BJ (cell line): ENCODE measurements at places on chromosomes 2 and 18. TPM values are rescaled to one million over a fixed set of nuclear protein-coding genes. Genes with fewer than 3 reads are reported as not detected.

DNA sequence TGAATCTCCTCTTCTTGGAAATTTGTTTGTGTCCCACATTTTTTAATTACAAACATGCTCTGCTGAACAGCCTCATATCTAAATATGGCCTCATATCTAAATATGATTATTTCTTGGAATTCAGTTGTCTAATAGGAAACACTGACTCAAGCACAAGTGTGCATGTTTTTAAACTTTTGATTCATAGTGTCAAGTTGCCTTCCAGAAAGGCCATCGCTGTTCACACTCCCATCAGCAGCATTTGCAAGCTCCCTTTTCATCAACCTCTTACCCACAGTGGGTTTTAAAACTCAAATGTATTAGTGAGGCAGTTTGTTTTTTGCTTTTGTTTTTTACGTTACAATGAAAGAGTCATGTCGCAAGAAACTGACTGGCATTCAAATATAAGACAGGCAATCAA, 65.2 kb upstream of the SMAD2 start:
- no peak for DNase-seq

DNA sequence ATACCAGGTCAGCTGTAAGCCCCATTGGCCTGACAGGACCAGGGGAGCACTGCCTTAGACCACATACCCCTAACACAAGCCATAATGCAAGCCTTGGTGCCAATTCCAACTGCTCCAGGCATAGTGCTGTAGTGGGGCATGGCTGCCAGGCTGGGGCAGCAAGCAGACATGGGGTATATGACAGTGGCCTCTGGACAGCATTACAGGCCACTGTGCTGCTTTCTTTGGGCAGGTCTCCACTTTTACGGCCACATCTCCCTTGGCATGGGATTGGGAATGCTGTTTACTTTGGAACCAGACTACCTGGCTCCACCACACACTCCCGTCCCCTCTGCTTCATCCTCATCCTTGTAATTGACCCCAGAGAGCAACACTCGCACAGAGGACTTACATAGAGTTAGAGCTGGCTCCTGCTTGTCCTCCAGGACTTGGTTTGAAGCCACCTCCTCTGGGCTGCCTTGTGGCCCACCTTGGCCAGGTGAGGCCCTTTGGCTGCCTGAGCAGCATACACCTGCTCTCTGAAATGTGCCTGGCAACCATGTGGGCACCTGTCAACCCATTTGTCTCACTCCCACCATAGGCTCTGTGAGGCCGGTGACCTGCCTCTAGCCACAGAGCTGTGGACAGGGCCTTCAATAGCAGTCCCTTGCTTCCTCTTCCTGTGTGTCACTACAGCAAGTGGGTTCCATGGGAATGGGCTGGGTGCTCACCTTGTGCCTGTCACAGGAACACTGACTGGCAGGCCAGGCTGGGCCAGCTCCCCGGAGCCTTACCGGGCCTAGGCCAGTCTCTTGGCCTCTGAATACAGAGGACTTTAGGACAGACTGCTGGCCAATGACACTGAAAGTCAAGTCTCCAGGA, 262.6 kb upstream of the HS6ST1 start:
- no peak for DNase-seq

Gene ICOS
- not detected in 2 replicates for polyA plus RNA-seq

DNA sequence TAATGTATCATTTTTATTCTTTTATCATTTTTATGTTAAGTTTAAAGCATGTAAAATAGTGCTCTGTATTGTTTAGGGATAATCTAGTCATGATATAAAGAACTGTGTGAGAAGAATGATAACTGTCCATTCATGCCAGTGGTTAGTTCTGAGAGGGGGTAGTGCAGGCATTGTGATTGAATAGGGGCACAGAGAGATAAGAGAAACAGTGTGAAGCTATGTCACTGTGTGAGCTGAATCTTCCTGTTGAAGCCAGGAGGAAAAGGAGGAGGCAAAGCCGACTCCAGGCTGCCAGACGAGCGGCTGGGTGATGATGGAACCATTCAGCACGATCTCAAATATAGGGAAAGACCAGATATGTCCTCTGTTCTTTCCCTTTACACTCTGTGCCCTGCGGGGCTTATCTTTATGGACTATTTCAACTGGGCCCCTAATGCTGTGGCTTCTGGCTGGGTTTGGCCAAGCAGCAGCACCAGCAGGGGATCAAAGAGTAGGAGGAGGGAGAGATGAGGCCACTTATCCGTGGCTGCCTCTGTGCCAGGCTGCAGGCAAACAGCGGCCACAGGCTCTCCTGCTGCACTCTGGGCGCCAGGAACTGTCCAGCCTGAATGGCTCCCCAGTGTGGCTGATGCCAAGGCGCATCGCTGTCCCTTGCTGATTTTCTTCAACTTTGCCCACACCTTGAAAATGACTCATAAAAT, 128.0 kb downstream of the SPP2 start:
- no peak for DNase-seq

DNA sequence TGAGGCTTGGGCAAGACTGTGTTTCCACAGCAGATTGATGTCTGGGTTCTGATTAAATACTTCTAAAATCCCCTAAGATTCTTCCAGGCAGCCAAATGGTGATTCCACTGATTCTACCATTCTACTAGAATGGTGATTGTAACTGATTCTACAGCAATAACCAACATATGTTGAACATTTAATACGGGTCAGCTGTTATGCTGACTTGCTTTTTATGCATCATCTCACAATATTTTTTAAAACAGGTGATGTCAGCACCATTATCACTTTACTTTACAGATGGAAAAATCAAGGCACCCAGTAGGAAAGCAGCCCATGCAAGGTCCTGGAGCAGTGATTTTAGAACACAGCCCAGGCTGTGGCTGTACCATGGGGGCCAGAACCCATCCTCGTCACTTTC, 37.5 kb downstream of the TIMM21 start:
- no peak for DNase-seq

DNA sequence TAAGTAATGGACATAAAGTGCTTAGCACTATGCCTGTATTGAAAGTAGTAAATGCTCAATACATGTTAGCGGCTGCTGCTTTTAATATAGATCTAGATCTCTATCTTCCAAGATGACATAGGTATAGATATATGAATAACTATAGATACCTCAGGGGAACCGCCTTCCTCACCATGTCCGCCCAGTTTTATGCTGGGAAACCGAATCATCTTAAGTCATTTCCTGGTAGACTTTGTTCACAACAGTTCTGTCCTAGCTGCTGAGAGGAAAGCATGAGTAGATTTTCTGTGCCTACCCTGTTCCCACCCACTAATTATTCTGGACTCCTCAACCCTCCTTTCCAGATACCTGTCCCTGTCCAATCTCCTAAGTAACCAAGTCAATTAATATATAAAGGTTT, 21.6 kb upstream of the ITM2C start:
- DNase-seq, result no peak

DNA sequence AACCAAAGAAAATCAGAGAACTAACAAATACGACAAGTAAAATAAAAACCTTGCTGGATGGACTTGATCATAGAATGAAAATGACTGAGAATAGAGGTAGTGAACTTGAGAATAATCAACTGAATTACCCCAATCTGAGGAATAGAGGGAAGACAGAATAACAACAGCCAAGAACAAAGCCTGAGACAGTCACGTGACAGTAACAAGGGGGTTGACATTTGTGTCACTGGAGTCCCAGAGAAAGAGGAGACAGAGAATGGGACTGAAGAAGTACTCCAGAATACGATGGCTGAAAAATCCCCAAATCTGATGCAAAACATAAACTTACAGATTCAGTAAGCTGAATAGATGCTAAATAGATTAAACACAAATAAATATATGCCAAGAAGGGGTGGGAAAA, 248.5 kb upstream of the HDAC4 start:
- DNase-seq, result no peak

GRCh38 chr2:38120829-38121228, 44.9 kb upstream of the CYP1B1 start:
- no peak for DNase-seq

- no peak for DNase-seq
These were observed 63.3 kb upstream of the GALNT5 start for GRCh38 chr2:157194097-157194688.

Gene CD28
- polyA plus RNA-seq, result not detected in 2 replicates

Gene FRZB
- 0.23 and 0.28 TPM in 2 replicates for polyA plus RNA-seq

Gene AFTPH
- polyA plus RNA-seq, result 10.9 and 21.7 TPM in 2 replicates

DNA sequence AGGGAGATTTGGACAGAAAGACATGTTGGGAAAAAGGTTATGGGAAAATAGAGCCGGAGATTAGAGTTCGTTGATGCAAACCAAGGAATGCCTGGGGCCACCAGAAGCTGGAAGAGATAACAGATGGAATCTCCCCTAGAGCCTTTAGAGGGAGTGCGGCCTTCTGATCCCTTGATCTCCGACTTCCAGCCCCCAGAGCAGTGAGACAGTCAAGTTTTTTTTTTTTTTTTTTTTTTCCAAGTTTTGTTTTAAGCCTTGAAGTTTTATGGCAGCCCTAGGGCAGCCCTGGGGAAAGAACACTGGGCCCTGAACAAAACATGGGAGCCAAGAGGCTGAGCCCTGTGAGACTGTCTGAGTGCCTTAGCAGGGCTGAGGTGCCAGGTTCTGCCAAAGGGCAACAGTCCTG, 6.5 kb downstream of the DGKD start:
- DNase-seq, result no peak

- no peak for DNase-seq
These were observed 240.6 kb upstream of the CTAGE1 start for GRCh38 chr18:22658318-22658717.

DNA sequence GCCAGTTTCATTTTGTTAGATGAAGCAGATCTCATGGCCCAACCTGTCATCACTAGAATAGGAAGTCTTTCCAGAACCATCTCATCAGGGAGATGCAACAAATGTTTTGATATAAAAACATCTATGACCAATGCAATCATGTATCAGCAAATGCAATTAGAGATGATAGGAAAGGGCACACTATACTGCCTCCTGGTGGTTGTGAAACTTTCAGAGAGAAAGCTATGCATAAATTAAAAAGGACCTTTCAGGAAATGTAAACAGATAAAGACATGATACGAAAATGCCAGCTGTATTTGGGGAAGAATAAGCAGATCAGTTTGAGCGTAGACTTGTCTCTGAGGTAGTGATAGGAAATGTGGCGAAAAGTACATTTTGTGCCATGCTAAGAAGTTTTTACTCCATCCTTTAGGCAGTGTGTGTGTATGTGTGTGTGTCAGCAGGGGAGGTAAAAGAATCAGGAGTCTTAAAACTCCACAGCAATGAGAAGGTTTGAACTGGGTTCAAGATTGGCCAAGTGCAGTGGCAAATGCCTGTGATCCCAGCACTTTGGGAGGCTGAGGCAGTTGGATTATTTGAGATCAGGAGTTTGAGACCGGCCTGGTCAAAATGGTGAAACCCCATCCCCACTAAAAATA, 479.3 kb downstream of the CPS1 start:
- no peak for DNase-seq

Gene EMILIN1
- polyA plus RNA-seq, result 43.4 and 81.3 TPM in 2 replicates

GRCh38 chr2:224947566-224947965, 94.7 kb downstream of the DOCK10 start:
- no peak for DNase-seq

GRCh38 chr2:25197336-25198208, 29.2 kb upstream of the POMC start:
- DNase-seq, result no peak

GRCh38 chr18:6732952-6733351, 3.4 kb downstream of the ARHGAP28 start:
- DNase-seq, result no peak

DNA sequence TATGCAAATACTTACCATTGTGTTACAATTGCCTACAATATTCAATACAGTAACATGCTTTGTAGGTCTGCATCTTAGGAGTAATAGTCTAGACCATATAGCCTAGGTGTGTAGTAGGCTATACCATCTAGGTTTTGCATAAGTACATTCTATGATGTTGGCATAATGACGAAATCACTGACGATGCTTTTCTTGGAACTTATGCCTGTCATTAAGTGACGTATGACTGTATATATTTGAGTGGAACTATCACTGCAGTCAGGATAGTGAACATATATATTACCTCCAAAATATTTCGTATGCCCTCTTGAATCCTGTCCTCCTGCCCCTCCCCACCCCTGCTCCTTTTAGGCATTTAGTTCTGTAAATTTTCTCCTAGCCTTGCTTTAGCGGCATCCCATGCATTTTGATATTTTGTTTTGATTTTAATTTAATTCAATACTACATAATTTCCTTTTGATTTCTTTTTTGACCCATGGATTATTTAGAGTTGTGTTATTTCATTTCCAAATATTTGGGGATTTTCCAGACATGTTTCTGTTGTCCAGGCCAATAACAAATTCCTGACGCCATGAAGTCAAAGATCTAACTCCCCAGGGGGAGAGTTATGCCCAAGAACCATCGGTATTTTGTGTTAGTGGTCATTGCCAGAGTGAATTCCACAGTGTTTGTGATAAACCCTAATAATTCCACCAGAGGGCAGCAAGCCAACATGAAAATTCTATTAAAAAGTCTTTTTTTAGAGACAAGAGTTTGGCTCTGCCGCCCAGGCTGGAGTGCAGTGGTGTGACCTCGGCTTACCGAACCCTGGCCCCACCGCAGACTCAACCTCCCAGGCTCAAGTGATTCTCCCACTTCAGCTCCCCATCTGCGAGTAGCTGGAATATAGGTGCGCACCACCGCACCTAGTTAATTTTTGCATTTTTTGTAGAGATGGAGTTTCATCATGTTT, 24.2 kb upstream of the CASP8 start:
- DNase-seq, result no peak

DNA sequence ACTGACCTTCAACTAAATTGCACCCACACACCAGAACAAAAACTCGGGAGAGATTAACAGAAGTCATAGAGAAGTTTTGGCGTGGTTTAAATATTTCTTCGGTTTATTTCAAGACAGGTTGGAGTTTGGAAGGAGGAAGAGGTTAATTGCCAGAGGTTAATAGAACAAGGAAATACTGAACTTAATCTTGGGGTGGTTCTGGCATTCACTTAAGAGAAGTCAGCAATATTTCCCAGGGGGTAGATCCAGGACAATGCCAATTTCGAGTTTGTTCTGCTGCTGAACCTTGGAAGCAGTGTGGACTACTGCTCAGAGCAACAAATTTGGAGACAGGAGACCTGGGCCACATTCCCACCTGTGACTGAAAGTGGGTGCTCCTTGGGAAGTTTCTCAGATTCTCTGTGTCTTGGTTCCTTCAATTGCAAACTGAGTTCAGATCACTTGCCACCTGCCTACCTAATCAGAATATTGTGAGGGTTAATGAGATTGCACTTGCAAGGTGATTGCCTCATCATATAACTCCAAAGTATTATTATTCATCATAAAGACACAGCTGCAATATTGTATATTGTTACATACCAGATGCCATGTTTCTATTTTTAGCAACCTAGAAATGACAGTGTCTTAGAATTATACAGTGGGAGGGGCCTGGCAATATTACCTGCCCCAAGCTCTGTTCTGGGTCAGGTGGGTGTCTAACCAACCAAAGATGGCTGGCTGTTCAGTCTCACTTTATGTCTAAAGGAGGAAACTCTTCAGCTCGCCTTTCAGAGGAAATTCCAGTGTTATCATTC, 217.4 kb downstream of the CDCA7 start:
- DNase-seq, result no peak

- DNase-seq, result no peak
These were observed 11.1 kb downstream of the RTTN start for GRCh38 chr18:70194227-70194890.

GRCh38 chr2:236949089-236949905, 136.4 kb upstream of the COPS8 start:
- DNase-seq, result no peak

Gene ANKRD29
- 4.3 and 4.7 TPM in 2 replicates for polyA plus RNA-seq

GRCh38 chr18:60675801-60676200, 303.2 kb upstream of the MC4R start:
- DNase-seq, result no peak

Gene SCTR
- polyA plus RNA-seq, result not detected in 2 replicates

- DNase-seq, result no peak
These were observed 104.8 kb downstream of the SP100 start for GRCh38 chr2:230520875-230521155.
